NCI-H526 (cell line): ENCODE measurements at places on chromosomes 2 and 18.

DNA sequence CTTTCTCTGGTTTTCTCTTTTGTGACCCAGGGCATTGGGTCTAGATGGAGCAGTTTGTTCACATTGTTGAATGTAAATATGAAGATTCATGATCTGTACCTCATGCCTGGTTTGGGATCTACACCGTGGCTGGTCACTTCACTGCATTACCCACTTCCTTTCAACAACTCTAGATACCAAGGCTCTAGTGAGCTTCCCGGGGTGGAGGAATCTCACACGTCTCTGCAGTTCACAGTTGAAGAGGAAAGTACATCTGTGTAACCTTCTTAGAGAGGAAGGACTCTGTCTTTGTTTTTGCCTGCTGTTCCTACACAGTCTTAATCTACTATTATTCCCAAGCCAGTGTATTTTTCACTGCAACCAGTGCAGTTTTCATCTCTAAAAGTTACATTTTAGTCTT, 574.8 kb downstream of the MBD2 start:
- DNase-seq, result no peak

DNA sequence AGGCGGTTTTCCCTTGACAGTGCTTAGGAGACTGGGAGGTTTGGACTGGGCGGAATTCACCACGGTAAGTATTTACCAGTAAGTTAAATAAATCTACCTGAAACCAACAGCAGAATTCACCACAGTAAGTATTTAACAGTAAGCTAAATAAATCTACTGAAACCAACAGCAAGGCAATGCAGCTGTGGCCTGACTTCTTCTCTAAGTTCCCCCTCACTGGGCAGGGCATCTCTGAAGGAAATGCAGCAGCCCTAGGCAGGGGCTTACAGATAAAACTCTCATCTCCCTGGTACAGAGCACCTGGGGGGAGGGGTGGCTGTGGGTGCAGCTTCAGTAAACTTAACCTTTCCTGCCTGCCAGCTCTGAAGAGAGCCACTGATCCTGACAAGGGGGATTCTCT, 432.5 kb upstream of the LRRTM1 start:
- DNase-seq, result no peak

DNA sequence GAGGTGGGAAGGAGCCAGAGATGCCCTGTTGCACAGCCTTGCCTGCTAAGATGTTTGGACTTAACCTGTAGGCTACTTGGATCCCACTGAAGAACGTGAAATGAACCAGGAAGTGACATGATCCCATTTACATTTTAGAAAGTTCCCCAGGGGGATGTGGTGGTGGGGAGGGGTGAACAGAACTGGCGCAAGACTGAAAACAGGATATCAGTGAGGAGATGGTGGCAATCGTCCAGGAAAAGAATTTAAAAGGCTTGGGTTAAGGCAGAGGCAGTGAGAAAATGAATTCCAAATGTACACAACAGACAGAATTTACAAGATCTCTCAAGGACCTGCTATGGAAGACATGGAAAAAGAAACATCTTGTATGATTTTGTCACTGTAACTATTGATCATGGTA, 42.3 kb downstream of the SULT1C2 start:
- DNase-seq, result no peak

DNA sequence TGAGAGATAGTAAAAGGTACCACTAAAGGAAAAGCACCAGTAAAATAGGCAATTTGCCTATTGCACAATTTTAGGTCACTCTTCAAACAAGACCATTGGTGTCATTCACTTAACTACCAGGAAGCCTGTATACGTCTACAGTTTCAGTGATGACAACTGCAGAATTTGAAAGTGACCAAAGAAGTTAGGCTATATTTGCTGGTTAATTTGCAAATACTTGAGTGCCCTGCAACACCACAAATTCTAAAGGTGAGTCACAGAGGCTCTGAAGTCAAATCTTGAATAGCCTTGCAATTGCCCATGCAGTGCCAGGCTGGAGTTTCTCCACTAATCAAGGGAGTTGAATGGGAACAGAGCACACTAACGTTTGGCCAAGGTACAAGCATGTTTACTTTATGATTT, 128.7 kb upstream of the CCDC68 start:
- DNase-seq, result no peak

DNA sequence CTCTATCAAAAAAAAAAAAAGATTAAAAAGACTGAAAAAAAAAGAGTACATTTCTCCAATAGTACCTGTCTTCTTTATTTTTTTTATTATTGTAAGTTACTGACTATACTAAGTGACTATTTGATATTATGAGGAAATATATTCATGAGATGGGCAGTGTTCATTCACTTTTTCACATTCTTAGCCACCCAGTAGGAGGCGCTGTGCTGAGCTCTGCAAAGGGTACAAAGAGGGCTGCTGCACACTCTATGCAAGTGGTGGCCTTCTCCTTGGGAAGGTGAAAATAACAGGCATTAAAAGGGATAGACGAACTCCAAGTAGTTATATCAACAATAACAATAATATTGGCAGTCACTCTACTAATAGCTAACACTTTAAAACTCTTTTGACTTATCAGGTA, 1034.9 kb upstream of the FANCL start:
- no peak for DNase-seq

GRCh38 chr18:66548747-66549146, 55.1 kb downstream of the CDH19 start:
- DNase-seq, result no peak

DNA sequence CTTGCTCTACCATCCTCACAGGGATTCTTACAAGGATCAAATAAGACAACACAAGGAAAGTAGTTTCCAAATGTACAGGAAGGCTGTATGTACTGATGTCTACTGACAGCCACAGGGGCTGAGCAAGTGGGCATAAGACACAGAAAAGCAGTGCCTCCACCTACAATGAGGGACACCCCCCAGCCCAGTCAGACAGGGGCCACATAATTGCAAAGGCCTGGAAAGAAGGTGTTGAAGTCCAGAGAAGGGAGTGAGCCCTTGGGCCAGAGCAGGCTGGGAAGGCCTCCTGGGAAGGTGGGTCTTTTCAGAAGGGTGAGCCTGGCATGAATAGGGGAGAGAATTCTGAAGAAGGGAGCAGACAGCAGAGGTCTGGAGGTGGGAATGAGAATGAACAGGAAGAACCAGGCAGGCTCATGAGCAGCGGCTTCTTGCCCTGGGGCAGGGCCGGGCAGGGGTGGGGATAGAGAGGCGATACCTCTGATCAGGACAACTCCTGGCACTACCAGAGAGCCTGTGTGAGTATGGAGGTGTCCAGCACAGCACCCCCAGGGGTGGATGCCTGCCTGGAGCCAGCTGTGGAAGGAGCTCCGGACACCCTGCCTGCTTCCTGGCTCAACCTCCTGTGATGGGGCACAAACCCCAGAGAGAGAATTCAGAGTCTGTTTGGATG, 30.1 kb downstream of the HS1BP3 start:
- no peak for DNase-seq

- no peak for DNase-seq
These were observed 60.3 kb upstream of the GREB1L start for GRCh38 chr18:21181766-21182165.

GRCh38 chr2:108917526-108917925, 71.5 kb downstream of the EDAR start:
- no peak for DNase-seq

DNA sequence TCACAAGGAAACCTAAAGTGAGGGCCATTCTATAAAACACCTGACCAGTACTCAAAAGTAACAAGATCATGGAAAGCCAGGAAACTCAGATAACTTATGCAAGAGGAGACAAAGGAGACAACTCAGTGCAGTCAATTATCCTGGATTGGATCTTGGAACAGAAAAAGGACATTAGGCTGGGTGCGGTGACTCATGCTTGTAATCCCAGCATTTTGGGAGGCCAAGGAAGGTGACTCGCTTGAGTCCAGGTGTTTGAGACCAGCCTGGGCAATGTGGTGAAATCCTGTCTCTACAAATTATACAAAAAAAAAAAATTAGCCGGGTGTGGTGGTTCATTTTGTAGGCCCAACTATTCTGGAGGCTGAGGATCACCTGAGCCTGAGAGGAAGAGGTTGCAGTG, 424.5 kb upstream of the SPRED2 start:
- no peak for DNase-seq

GRCh38 chr2:10557506-10558265, 109.6 kb upstream of the ODC1 start:
- DNase-seq, result no peak

DNA sequence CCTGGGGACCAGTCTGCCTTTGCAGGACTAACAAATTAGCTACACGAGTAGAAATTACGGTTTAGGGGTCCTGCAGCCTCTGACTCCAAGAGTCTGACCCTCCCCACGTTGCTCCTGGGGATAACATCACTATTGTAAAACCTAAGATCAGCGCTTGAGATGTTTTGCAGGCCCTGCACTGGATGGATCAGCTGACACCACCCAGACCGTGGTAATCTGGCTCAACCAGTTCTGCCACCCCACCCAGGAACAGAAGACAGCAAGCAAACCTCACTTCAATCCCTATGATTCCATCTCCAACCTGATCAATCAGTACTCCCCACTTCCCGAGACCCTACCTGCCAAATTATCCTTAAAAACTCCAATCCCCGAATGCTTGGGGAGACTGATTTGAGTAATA, 31.7 kb downstream of the NGEF start:
- peak; percentile 46 for DNase-seq

GRCh38 chr2:188395903-188396689, 104.4 kb downstream of the GULP1 start:
- no peak for DNase-seq

DNA sequence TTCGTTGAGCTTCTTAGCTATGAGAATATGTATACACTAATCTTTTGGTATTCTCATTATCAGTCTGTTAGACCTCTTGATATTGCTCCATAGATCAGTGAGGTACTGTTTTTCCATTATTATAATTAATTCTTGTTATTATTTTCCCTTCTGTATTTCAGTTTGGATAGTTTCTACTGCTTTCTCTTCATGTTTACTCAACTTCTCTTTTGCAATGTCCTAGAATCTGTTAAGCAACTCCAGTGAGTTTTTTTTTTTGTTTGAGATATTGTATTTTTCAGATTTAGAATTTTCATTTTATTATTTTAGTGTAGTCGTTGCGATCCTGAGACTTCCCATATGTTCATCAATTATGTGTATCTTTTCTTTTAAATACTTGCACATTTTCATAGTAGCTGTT, 260.8 kb downstream of the SETBP1 start:
- DNase-seq, result no peak

DNA sequence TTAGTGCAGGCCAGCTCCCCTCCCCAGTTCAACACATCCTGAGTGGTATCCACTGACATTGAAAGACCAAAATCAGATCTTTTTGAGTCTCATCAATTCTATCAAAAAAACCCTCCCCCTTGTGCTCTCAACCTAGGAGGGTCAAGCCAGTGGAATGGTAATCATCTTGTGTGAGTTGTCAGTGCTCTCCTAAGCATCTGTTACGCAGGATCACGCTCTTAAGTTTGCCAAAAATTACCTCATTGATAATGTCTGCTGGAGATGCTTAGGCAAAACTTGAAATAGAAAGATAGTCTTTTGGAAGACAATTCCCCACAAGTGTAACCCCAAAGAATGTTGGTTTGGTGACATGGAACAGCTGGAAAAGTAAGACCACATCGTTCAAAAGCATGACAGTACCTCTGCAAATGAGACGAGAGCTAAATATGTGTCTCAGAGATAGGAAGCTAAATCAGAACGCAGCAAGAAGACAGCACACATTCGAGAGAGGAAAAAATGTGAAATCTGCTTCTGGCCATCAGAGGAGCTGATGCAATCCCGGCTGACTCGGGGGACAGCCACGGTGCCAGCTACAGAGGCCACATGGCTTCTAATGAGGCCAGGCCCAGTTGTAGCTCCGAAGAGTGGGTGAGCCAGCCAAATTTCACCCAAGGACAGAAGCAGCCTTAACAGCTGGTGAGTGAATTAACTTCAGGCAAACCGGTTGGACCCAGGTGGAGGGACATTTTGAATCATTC, 753.9 kb downstream of the RNF144A start:
- DNase-seq, result no peak

GRCh38 chr2:138823666-138824065, 43.5 kb upstream of the NXPH2 start:
- DNase-seq, result no peak
